ENCODE measurements at places on chromosomes 7 and 10. TPM values are rescaled to one million over a fixed set of nuclear protein-coding genes. Genes with fewer than 3 reads are reported as not detected.
A peak's percentile ranks its signal among the peaks of the same experiment; 100 is the strongest.

GRCh38 chr10:90787393-90788198 lies 70.2 kb downstream of the HTR7 start:
- peak; percentile 35 for DNase-seq

GRCh38 chr7:45157653-45158401 lies at the start of gene RAMP3:
Gene RAMP3, plus strand, starts transcription at chr7:45157791. Its CDS starts 38 bp downstream, at chr7:45157829.
- DNase-seq, result no peak

Gene SCART1
- 0.40 TPM for total RNA-seq

DNA sequence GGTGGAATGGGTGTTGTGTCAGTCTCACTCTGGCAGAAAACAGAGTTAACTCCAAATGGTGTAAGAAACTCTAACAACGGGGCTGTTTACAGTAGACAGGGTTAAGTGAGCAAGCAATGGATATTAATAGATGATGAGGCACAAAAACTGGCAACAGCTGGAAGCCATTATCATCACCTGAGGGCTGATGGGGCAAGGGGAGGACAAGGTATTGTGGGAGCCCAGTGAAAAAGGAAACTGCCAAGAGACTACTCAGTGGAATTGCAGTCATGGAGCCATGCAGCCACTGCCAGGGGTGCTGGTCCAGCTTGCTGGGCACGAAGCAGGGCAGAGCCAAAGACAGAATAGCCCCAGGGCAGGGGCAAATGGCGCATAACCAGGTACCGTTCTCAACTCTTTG lies 260.7 kb downstream of the BICC1 start:
- no peak for DNase-seq

Gene MMP21
- not detected for total RNA-seq

DNA sequence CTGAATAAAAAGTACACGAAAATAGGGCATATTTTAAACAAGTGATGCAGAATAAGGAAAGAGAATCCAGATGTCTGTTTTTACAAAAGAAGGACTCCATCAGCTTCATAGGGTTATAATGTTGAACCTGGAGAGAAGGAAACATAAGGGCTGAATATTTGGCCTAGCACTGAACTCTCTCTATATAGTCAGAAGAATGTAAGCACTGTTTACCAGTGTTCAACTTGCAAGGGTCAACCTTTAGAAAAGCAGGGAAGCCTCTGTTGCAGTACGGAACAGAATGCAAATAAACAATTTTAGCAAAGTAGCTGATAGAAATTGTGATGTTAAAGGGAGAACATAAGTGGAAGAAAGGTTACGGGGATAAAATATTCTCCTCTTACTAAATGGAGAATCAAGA lies 16.2 kb downstream of the CDK6 start:
- DNase-seq, result no peak

- no peak for DNase-seq
Observed at GRCh38 chr7:138162236-138162635, 86.0 kb downstream of the AKR1D1 start.

- no peak for DNase-seq
Observed at GRCh38 chr10:97770255-97770654, 1.5 kb downstream of the SFRP5 start.

DNA sequence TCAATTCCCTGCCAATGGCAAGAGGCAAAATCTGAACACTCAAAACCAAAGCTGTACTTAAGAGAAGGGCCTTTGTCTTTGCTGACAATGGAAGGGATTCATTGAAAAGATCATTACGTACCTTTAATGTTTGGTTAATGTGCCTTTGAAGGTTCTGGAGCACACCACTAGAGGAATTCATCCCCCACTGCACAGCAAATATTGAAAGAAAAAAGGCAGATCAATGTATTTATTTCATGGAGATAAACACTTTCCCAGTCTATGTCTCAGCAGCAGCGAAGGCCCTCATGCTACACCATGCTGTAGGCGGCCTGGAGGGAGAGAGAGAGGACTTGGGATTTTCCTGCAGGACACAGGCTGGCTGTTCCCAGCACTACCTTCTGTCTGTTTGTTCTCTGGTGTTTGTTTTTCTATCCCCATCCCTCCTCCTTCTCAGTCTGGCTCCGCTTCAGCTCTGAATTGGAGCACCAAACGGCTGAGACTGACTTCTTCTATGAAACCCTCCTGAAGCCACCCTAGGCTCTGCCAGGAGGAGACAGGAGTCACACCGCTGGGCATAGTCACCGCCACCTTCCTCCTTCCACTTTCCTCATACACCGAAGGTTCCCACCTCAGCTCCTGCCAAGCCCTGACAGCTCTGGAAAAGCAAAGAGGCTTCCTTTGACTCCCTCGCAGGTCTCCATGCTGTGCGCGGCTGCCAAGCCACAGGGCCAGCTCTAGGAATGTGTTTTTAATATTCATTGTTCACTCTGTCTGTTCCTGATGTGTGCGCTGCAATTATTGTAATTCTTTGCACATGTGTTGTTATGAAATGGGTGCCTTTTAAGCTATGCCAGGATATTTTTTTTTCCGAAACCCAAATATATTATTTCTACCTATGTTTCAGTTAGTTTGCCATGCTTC lies 301.5 kb downstream of the FZD1 start:
- no peak for DNase-seq

DNA sequence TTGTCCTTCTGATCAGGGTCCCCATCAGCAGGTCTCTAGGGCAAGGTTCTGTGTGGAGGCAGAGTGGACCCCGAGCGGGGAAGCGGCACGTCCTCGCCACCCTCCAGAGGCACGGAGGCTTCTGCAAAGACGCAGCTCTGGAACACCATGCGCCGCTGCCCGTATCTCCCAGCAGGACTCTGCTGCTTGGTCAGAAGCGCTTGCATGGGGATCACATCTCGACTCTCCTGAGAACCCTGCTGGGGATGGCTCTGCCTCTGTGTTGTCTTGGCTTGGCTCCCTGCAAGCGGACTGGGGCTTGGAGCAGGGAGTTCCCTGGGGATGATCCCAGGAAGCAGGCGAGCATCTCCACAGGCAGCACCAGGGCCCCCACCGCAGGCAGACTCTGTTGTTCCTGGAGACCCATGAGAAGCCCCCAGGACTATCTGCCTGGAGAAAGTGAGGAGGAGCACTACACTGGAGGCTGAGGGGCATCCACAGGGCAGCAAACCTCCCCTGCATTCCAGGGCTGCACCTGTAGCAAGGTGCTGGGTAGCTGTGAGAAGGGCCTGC lies 520.5 kb downstream of the GLRX3 start:
- no peak for DNase-seq

Gene MMD2
- total RNA-seq, result not detected

DNA sequence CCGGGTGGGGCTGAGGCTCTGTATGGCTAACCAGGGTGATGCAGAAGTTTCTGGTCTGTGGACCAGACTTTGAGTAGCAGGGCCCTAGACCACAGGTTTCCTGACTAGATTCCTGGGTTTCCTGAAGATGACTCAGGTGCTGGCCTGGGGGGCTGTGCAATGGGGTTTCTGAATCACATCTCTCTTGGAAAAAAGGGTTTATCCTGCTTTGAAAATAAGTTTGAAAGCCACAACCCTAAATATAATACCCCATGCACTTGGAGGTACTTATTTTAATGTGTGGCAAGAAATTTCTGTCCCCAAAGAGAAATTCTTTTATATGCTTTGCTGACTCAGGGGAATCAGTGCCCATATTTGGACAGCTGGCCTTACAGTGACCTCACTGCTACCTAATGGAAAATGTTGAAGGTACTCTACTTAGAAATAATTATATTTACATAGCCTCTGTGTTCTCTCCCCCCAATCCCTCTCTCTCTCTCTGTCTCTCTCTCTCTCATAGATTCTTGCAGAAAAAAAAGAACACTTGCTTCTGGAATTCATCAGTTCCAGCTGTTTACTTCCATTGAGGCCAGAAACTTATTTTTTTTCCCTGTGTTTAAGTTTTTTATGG lies 184.4 kb upstream of the LYZL2 start:
- DNase-seq, result peak; percentile 84

Gene PRKAG2
- total RNA-seq, result 20.9 TPM

DNA sequence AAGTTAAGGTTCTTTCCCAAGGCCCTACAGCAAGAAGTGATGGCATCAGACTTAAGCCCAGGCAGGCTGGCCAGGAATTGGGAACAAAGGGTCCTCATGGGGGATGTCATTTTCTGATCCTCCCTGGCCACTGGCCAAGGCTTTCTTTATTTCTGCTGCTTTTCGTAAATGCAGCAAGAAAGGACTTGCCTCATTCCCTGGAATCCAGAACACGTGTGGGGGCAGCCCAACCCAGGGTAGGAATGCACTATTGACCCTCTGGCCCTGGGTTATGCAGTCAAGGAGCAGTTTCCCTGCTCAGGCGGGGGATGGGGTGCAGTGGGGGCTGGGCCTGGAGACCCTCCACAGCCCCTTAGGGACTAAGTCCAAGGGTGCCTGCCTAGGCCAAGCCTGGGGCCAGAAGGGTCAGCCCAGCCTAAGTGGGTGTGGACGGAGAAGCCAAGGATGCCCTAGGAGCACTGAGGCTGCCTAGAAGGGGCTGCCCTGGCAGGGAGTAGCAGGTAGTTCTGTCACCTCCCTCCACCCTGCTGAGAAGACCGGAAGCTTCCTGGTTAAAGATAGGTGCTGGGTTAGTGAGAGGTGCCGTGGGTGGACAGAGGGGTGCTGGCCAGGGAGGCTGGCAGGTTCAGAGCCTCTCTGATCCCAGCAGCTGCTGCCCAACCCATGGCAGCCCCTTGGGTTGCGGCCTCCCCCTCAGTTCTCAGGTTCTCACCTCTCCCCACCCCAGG lies 179.2 kb downstream of the SH3PXD2A start:
- no peak for DNase-seq

DNA sequence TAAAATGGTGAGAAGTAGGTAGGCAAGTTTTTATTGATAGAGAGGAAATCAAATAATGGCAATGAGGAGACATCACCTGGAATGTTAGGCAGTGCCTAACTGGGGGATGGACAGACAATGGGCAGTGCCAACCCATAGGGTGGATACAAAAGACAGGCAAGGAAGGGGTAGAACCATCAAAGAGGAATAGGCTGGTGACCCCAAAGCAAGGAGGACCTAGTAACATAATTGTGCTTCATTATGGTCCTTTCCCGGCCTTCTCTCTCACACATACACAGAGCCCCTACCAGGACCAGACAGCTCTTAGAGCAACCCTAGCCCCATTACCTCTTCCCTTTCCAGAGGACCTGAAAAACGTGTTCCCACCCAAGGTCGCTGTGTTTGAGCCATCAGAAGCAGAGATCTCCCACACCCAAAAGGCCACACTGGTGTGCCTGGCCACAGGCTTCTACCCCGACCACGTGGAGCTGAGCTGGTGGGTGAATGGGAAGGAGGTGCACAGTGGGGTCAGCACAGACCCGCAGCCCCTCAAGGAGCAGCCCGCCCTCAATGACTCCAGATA lies 30.0 kb downstream of the PRSS2 start:
- DNase-seq, result peak; percentile 2

Gene ITGB8
- total RNA-seq, result 32.9 TPM

DNA sequence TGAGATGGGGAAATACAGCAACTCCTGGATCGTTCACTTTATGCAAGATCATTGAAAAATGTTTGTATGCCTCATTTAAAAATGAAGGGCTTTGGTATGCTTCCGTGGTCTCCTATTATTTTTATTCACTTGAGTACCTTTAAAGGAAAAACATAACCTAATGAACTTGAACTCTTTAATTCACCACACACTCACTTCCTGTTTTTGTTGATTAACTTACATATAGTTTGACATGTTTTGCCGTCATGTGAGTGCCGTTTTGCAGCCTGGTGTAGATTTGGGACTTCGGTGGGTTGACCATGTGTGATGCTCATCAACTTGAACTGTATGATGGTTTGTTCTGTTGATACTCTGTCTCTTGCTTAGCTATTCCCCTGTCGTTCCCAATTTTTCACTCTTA lies 28.9 kb downstream of the CASP7 start:
- DNase-seq, result no peak

Gene CDHR1
- not detected for total RNA-seq

Gene GPRIN2
- total RNA-seq, result 0.23 TPM

Data from Daoy (cell line).